NCI-H460 (cell line): ENCODE measurements at places on chromosomes 1 and 21.

- no peak for DNase-seq
Measured at GRCh38 chr1:53549287-53549686, 90.1 kb downstream of the DMRTB1 start.

GRCh38 chr1:40749817-40750216 lies 33.8 kb upstream of the KCNQ4 start:
- no peak for DNase-seq

- no peak for DNase-seq
Measured at GRCh38 chr1:110620686-110621085, 14.5 kb upstream of the KCNA2 start.

- no peak for DNase-seq
Measured at GRCh38 chr21:16309250-16309971, 579.6 kb downstream of the USP25 start.

DNA sequence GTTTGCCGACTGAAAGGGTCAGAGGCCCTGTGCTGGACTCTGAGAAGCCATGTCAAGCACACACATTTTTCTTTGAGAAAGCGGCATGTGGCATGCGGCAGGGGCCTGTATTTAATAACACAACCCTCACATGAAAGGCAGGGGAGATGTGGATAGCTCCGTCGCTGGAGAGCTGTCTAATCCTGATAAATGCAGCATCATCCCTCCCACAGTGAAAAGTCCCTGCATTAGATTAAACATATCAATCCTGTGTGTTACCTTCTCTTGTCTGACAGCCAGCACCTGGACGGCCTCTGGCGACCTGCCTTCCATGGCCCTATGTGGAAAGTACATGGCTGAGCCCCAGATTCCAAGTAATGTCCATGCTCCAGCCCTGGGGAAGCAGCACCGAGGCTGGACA lies 313.0 kb upstream of the AJAP1 start:
- DNase-seq: no peak
